ENCODE measurements at places on chromosomes 5 and 9. TPM values are rescaled to one million over a fixed set of nuclear protein-coding genes. Genes with fewer than 3 reads are reported as not detected.

GRCh38 chr5:122761115-122761514, 13.8 kb upstream of the SNX2 start:
- DNase-seq = no peak

- no peak for DNase-seq
These were observed 10.1 kb downstream of the IFNA5 start for GRCh38 chr9:21294904-21295538.

DNA sequence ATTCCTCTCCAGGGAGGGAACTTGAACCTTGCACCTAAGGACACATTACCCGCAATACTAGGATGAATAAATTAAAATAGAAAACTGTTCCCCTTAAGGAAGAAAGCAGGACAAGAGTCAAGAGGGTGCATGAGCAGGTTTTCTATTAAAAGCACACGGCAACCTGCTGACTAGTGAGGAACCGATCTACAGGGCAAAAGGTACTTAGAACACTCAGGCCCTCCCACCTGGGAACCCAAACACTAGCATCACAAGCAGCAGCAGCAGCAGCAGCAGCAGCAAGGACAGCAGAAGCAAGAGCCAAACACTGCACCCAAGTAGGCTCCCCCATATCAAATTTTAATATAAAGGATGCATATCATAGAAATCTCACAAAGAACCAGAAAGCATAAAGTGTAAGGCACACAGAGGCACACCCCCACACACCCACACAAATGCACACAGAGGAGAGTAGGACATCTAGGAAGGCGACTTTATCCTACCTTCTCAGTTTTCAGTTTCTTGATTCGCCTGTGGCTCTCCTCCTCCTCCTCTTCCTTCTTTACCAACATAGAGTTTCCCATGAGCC, 2.8 kb downstream of the ZNF608 start:
- DNase-seq = no peak

Gene N4BP3
- not detected for total RNA-seq

Gene SELENOP
- total RNA-seq = 392 TPM

All from thoracic aorta (tissue), 2 donors.